Activated naive CD8-positive, alpha-beta T cell treated with anti-CD3 and anti-CD28 coated beads, Interleukin-2, amount 50 U/mL, for 24 hours (primary cell): ENCODE measurements at places on chromosomes 4 and X.
A peak's percentile ranks its signal among the peaks of the same experiment; 100 is the strongest.

DNA sequence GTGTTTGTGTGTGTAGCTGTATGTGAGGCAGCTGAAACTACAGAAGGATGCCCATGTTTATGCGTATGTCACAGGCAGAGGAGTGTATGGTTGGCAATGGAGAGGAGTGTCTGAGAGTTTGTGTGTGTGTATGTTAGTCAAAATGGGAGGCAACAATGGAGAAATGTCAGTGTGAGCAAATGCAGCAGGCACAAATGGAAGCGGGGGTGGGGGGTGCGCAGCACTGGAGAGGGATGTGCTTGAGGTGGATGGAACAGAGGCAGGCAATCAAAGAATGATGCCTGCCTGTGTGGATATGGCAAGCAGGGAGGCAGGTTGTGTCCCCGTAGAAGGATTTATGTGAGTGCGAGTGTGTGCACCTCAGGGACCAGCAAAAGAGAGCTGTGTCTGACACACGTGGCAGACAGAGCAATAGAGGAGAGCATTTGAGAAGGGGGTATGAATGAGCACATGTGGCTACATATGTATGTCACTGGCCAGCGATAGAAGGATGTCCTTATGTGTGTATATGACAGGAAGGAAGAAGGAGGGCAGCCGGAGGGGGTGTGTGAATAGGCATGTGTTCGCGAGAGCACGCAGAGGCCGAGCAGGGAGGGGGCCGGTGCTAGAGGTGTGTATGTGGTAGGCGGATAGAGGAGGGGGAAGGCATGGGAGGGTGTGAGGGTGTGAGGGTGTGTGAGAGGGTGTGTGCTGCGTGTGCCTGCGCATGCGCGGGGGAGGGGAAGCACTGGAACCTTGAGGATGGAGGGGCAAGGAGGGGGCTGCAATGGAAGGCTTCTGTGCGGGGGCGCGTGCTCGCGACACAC, 1.1 kb downstream of the PJA1 start:
- peak; percentile 37 for DNase-seq

- no peak for DNase-seq
Observed at GRCh38 chr4:113344100-113344499, 294.6 kb downstream of the ANK2 start.

DNA sequence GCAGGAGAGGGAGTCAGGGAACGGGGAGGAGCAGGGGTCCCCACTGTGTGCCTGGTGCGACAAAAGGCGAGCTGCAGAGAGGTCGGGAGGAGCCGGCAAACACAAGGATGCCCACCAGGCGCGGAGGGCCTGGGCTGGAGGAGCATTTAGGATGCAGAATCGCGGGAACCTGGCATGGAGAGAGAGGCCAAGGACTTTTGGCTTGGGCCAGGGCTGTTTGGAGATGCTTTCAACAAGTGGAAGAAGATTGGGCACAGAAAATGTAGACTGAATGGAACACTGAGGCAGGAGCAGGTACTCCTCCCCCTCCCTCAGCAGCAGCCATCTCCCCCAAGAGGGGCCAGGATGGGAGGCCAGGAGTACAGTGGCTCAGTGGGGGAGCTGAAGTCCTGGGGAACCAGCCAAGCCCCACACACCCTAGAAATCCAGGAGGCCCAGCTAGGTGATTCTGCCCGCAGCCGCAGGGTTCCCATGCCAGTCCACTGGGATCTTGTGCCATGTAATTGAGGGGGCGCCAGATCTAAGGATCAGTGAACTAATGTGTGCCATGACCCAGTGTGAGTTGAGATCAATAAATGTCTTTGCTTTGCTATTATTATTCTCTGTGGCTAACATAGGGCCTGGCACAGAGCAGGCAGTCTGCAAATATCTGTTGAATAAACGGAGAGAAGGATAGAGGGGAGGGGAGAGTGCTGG, 1.1 kb upstream of the ABLIM2 start:
- DNase-seq = no peak

DNA sequence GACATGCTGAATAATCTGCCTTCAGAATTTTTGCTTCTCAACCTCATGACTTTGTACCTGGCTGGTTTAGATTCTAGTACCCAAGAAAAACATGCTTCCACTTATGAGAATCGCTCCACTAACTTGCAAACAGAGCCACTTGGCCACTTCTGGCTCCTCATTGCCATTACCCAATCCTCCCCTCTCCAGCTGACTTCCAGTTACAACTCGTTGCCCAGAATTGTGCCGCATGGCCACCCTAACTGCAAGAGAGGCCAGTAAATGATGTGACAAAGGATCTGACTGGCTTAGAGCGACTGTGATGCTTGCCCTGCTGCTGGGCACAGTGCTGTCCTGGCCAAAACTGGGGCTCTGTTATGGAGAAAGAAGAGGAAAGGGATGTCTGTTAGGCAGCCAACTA, 4.0 kb upstream of the DKC1 start:
- no peak for DNase-seq

DNA sequence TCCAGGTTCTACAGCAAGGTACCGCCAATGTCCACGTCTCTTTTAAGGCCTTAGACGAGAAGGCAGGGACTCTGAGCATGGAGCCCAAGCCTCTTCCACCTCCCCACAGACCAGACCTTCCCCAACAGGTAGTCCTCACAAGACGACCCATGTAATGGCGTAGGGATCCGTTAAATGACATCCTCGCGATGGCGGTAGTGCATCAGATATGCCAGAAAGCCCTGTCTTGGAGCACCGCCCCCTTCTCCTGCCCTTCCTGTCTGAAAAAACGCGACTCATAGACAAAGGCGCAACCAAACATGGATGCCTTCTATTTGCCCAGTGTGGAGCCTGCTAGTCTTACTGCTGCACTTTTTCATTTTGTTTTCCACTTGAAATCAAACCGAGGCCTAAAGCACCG, 185.4 kb downstream of the OR13H1 start:
- no peak for DNase-seq

- no peak for DNase-seq
Observed at GRCh38 chr4:147780137-147780777, 48.4 kb downstream of the ARHGAP10 start.

DNA sequence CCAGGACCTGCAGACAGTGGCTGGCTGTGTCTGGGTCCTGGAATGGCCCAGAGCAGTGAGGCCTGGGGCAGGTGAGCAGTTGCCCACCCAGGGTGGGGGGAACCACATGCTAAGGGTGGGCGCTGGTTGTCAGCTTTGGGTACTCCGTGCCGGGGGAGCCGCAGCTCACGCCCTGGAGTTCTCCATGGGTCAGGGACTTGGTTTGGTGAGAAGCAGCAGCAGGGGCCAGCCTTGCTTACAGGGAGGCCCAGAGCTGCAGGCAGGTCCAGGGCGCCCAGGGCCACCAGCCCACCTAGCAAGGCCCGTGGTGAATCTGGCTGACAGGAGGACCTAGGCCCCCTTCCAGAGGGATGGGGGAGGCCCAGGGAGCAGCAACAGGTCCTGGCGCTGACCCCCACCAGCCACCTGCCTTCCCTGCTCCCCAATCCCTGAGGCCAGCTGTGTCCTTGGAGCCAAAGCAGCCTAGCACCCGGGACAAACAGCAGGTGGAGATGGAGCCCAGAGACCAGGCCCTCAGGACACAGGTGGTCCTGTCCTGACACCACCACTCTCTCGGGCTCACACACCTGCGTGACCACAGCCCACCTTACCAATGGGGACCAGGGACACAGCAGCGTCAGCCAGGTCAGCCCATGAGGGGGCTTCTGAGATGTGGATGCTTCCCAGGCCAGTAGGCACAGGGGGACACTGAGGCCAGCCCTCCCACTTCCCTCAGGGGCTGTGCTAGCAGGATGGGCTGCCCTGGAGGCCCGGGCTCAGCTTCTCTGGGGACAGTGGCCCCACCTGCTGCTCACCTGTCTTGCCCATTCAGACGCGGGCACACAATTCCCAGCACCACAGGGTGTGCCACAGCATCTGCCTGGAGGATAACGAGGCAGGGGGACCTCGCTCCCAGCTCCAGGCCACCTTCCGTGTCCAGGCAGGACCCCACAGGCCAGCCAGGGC, 3.5 kb downstream of the MXD4 start:
- no peak for DNase-seq

DNA sequence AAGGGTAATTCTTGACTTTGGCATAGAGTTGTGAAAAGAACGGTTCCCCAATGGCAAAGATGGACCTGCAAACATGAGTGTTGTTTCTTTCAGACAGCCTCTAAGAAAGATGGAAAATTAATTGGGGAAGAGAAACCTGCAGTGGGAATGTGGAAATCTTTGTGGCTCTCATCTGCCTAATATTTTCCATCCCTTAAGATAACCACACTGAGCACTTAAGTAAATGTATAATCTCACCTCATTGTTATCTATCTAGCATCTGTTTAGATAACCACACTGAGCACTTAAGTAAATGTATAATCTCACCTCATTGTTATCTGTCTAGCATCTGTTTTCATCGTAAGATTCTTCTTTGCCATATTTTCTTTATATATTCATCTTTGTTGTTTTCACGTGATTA, 149.3 kb downstream of the NWD2 start:
- DNase-seq = no peak

DNA sequence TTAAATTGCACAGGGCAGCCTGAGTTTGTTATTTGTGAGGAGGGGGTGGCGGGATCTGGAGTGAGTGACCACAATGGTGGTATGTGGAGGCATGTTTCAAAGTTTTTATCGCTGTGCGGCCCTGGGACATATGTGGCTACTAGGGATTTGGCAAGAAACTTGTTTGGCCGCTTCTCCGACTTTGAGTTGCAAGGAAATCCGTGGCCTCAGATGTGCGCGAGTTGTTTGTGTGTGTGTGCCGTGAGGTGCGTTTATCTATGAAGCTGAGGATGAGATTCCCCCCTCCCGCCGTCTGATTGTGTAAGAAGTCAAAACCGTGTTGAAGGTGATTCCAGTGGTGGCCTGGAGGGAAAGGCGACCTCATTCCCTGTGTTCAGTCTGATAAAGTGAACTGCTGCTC, 1.4 kb downstream of the JADE3 start:
- no peak for DNase-seq

DNA sequence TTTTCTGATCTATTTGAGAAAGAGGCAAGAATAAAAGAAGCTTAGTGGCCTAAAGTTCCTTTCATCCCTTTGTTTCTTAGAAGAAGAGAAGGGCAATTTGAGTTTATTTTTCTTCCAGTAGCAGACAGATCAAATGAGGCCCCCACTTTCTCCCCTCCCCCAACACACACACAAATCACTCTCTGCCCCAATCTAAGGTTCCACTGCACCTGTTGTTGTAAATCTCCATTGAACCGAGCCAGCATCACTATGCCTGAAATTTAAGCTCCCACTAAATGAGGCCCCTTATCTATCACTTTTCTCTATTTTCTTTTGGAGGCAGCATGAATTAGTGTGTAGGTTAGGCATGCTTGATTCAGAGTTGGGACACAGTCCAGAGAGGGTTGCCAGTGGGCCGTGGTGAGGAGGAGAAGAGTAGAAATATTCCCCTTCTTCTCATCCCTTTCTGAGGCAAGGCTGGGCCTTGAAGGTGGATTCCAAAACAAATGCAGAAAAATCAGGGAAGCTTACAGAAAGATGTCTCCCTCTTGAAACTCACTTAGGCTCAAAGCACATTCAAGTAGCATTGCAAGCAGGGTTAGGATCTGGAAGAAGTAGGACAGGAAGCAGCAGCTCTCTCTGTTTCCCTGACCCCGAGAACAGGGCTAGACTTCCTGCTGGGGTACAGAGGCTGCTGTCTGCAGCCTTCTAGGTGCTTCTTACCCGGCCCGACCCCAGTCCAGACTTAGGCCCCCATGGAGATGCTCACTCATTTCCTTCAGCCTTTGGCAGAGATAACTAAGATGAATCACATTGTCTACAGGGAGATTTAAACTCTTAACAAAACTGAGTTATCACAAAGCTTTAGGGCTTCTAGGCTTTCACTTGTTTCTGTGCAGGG, 70.7 kb downstream of the RASL11B start:
- no peak for DNase-seq

GRCh38 chr4:158860856-158861255, 92.0 kb downstream of the FNIP2 start:
- no peak for DNase-seq

GRCh38 chr4:77481856-77482255, 123.8 kb upstream of the CXCL13 start:
- DNase-seq = no peak

GRCh38 chrX:133335027-133335426, 80.3 kb downstream of the GPC4 start:
- peak; percentile 7 for DNase-seq
